ENCODE measurements at places on chromosomes 1 and 21. TPM values are rescaled to one million over a fixed set of nuclear protein-coding genes. Genes with fewer than 3 reads are reported as not detected.

GRCh38 chr21:45228171-45228641 lies 59.5 kb downstream of the POFUT2 start:
- ATAC-seq, result peak; percentile 74

The GJC2 gene
- 6.4 TPM for total RNA-seq

The PODN gene
- 125 TPM for total RNA-seq

DNA sequence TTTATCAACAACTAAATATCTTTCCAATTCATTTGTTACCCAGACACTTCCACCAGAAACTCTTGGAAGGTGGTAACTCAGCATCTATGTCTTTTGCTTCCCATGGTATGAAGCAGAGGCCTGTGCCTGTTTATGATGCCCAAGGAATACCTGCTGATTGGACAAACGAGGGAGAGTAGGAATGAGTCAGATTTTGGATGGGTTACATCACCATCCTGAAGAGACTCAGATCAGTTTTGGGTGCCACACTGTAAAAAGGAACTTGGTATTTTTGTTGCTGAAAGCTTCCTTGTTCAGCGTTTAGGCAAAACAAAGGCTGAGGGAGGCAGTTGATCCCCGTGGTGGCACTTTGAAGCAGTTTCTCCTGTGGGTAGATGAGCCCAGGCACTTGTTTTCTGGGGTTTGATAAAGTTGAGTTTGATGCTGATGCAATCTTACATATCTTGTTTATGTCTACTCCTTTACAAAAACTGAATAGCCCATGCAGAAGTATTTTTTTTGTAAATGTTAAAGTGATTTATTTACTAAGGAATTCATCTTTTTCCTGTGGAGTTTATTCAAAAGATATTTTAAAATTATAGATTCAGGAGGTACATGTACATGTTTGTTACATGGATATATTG lies 26.7 kb upstream of the CYP4X1 start:
- no peak for ATAC-seq

DNA sequence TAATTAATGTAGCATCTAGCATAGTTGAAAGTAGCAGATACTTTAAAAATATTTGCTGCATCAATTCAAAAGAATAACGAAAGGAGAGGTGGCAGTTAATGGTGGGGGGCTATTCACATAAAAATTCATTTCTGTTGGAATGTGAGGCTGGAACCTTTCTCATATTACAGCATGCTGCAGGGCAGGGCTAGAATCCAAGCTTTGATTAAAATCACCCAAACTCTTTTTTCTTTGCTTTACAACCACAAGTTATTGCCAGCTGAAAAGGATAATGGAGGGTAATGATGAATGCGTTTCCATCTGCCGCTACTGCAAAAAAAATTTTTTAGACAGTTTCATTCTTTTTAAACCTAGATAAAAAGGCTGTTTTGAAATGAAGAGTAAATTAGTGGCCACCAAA lies 9.8 kb downstream of the DISP1 start:
- ATAC-seq, result no peak

DNA sequence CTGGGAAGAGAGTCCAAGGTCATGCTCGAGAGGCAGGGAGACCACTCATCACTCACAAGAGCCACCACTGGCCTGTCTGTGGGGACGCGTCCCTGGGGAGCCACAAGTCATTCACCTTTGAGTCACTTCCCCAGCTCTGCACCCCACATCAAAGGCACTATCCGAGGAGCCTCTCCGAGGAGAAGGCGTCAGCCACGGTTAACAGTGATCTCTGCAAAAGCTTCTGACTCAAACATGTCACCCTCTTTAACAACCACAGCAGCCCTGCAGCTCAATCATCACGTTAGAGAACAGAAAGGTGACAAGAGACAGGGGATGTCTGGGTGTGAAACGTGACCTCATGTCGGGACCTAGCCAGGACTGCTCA lies 9.0 kb downstream of the LRRC47 start:
- ATAC-seq, result no peak

DNA sequence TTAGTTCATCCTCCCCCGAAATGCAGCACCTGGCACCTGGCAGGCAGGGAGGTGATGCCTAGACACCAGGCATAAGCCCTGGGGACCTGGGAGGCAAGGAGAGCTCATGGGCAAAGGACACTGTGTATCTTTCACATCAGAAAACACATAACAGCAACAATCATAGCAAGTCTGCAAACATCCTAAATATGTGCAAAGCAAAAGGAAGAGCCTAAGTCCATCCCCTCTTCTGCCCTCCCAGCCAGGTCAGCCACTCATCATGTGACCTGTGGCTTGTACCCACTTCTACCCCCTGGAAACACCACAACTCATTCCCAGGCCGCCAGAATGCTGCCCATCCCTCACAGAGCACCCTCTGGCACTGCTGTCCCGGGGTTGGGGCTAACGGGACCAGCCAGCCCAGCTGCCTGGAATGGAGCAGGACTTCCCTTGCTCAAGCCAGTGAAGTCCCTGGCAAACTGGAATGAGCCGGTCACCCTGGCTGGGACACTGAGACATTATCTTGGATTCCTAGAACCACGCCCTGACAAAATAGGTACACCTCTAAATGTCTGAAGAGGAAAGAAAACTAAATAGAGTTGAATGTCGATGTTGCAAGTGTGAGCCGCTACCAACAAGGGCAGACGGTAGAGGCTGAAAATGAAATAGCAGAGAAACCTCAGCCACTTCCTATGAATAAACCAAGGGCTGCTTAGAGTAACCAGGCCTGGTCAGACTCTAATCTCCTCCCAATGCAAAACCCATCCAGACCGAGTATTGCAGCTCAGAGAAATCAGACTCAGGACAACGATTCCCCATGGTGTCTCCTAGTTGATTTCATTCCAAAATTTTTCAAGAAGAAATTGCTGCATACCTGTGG lies 29.4 kb downstream of the TMPRSS2 start:
- ATAC-seq, result no peak

DNA sequence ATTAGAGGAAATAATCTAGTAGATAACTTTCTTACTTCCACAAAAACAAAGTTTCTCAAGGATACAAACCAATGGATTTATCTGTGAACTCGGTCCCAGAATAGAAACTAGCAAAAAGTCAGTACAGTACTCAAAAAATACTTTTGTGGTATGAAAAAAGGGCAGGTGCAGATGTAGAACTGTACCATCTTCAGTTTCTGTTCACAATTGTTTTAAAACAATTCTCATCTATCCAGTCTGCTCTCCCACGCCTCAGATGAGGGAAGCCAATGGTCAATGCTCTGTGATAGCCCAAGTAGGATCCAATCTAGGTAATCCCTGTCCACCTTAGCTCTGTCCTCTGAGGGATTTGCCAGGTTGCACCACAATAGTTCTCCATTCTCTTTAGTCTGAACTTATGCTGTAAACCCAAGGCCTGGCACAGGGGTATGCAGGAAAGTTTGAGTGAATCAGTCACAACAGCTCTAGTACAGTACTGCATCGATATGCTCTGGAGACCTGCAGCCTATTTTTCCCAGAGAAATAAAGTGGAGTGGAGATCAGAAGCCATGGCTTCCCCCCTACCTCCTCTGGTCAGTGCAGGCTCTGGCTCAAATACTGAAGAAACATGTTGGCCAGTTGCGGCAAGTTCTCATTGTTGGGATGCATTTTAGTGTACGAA lies 1.4 kb downstream of the KTI12 start:
- ATAC-seq, result no peak

The CFHR5 gene
- not detected for total RNA-seq

DNA sequence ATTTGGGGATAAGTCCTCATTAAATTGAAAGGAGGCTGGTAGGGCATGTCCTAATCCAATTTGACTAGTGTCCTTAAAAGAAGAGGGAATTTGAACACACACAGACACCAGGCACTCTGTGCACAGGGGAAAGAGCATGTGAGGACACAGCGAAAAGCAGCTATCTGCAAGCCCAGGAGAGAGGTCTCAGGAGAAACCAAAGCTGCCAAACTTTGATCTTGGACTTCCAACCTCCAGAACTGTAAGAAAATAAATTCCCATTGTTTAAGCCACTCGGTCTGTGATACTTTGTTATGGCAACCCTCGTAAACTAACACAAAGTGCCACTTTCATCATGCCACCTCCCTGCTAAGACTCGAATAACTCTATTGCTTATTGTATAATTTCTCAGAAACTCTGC lies 13.8 kb downstream of the PLA2G4A start:
- ATAC-seq, result no peak

DNA sequence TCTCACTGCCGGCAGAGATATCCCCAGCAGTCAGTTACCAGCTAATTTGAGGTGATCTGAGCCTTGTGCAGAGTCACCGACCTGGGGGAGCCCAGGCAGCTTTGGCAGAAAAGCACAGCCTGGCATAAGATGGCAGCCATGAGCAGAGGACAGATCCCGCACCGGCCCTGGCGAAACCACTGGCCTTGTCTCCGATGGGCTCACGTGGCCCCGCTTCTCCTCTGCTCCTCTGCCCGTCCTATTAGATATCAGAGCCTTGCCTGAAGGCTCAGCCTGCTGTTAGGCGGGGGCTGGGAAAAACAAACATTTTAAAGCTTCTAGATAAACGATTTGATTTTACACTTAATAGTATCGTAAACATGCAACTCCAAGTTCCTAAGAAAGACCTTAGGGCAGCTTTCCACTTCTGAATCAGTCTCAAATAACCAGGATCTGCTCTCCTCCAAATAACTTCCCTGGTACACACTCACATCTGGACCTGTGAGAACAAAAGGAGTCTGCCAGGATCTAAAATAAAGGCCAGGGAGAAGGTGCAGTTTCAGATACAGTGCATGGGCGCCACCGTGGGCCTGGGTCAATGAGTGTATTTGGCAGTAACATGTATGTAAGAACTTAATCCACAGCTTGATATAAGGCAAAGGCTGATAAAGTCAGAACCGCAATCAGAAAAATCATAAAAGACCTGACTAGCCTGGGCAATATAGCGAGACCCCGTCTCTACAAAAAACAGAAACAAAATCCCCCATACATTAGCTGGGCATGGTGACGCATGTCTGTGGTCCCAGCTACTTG lies 10.0 kb downstream of the EDARADD start:
- ATAC-seq, result no peak

The S100A14 gene
- 8.9 TPM for total RNA-seq

- ATAC-seq, result no peak
Observed at GRCh38 chr1:164565357-164565756, 6.4 kb downstream of the PBX1 start.

DNA sequence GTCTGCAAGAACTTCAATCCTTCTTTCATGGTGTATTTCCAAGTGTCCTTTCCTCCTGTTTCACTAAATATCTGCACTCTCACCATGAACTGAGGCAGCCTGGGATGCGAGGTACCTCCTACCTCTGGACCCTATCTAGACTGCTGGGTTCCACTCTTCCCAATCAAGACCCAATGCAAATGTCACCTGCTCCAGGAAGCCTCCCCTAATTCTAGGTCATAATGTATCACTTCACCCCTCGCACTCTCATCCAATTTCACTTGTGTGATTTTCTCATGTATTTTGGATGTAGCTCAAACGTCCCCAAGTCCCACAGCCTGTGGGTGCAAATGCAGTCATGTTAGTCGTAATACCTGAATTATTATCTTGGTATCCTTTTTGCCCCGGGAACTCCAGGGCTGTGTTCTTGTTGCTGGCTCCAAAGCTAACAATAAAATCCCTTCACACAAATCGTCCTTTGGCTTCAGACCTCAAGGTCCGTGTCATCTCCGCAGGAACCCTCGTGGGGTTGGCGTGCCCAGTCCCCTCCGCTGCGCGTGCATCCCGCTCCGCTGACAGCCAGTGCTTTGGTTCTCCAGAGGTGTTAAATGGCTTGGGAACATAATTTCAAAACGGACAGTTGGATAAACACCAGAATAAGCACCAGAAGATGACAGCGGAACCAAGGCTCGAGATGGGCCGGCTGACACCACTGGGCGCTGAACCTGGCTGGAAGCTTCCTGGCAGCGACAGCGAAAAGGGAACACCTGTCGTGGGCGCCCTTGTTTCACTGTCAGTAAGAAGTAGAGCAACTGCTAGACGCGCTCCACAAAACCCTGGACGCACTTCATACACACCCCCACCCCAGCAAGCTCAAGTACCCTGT lies 1.0 kb upstream of the BACH1 start:
- no peak for ATAC-seq

The MAP3K7CL gene
- total RNA-seq, result 1.9 TPM

DNA sequence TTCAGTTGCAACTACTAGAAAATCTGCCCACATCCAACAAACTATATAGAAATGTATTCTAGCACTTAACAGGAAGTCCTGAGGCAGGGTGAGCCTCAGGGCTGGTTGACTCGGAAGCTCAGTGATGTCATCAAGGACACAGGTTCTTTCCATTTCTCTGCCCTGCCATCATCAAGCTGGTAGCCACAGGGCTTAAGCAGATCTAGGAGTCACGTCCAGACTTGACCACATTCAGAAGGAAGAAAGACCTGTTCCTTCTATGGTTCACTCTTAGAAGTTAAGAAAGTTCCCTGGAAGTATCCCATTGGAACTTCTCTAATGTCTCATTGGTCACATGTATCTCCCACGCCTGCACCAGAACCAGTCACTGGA lies 438.1 kb downstream of the PRDM2 start:
- no peak for ATAC-seq

The ITLN2 gene
- total RNA-seq, result not detected

DNA sequence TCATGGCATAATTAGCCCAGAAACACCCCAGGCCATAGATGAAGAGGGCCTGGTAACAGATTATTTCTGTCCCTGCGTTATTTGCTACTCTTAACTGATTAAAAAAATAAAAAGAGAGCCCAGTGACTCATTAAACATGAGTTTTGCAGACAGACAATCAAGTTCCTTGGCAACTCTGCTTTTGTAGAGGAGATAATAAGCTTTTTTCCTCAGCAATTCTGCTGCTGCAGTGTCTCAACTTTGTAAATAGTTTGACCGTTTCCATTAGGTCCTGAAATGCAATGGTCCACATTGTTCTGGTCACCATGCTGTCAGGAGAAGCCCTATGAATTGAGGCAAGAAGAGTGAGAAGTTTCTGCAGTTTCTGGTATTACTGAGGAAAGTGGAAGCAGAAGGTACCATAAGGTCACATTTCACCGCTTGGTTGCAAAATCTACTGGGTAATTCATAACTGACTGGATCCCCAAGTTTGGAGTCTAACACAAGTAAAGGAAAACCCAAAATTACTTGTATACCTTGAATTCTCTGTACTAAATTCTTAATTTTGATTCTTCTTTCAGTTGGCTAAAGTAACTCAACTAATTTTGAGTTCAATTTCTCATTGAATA lies 139.5 kb downstream of the ZZZ3 start:
- ATAC-seq, result no peak

The CD244 gene
- 0.47 TPM for total RNA-seq

- no peak for ATAC-seq
Observed at GRCh38 chr1:29785137-29785527, 548.8 kb downstream of the PTPRU start.

GRCh38 chr1:174785510-174785909 lies 214.2 kb upstream of the CACYBP start:
- no peak for ATAC-seq

DNA sequence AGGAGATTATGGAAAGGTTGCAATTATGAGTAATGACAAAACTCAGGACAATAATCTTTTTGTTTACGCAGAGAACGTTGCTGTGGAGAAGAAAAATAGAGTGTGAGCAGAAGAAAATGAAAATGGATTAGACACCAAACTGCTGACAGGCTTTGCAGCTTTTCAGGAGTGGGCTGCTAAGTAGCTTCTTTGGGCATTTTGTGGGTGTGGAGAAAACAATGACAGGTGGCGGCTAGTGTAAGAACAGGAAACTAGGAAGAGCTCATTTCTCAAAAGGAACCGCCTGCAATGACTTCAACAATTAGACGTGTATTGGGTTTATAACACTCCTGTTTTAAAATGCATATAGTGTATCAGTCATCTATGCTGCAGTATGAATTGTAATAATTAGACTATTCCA lies 18.3 kb upstream of the PALMD start:
- ATAC-seq, result no peak

- ATAC-seq, result no peak
Observed at GRCh38 chr1:108592030-108592759, 32.3 kb downstream of the EEIG2 start.

- ATAC-seq, result no peak
Observed at GRCh38 chr1:192527950-192528349, 47.6 kb upstream of the RGS1 start.

All from gastroesophageal sphincter (tissue), 4 donors.